ENCODE measurements at places on chromosomes 12 and 14. TPM values are rescaled to one million over a fixed set of nuclear protein-coding genes. Genes with fewer than 3 reads are reported as not detected.

The ORAI1 gene
- total RNA-seq = 12.1 TPM

The C12orf54 gene
- total RNA-seq = 1.9 TPM

The OAS2 gene
- 0.71 TPM for total RNA-seq

The MRPL52 gene
- 172 TPM for total RNA-seq

The B3GNT4 gene
- 1.8 TPM for total RNA-seq

The GLIPR1L1 gene
- not detected for total RNA-seq

The CDKN3 gene
- 66.4 TPM for total RNA-seq

The ASIC1 gene
- 1.3 TPM for total RNA-seq

The SLIRP gene
- 154 TPM for total RNA-seq

The GLS2 gene
- total RNA-seq = 3.9 TPM

The MYG1 gene
- total RNA-seq = 80.9 TPM

The FGD4 gene
- total RNA-seq = 34.7 TPM

The CCND2 gene
- total RNA-seq = 70.9 TPM

The SLC6A13 gene
- 0.72 TPM for total RNA-seq

The NGB gene
- total RNA-seq = not detected

The NRL gene
- total RNA-seq = 1.3 TPM

The LRCOL1 gene
- total RNA-seq = not detected

The TMTC2 gene
- 1.7 TPM for total RNA-seq

The SERPINA9 gene
- not detected for total RNA-seq

The GLI1 gene
- not detected for total RNA-seq

The PARP11 gene
- 10.3 TPM for total RNA-seq

The CNTN1 gene
- not detected for total RNA-seq

The TSPAN19 gene
- 0.63 TPM for total RNA-seq

The ADAM20 gene
- 1.6 TPM for total RNA-seq

The SMIM41 gene
- total RNA-seq = not detected

The TAS2R14 gene
- 1.6 TPM for total RNA-seq

The MYF5 gene
- total RNA-seq = not detected

The P2RX7 gene
- total RNA-seq = 1.3 TPM
